Stimulated activated CD4-positive, alpha-beta T cell treated with anti-CD3 and anti-CD28 coated beads, Interleukin-12 subunit alpha, Interleukin-12 subunit beta, amount 100 ng/mL, for 24 hours (primary cell): ENCODE measurements at places on chromosomes 7 and 10.

DNA sequence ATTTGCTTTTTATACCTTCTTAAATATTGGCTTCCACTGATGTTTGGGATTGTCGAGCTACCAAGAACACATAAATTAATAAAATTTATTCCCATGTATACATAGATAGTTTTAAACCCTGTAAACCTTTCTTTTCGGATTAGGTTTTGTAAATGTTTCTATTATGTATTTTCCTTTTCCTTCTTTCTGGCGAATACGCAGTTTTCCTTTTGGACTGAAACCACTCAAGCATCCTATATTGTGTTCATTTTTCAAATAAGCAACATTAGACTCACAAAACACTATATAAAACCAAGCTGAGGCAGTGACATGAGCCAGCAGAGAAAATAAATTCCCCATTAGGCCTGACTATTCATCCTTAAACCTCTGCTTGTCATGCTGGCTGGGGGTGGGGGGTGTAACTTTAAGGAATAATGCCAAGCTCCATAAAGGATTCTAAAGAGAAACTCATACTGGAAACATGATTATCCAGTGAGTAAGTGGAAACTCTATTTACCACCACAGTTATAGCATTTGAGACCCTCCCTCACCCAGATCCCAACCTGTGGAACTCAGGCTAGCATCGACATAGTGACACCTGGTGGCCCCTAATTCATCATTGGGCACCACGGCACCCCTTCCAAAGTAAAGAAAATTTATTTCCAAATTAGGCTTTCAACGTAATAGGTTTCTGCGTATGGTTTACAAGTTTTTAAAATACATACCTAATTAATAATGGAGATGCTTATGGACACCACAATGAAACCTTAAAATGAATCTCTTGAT lies 86.5 kb upstream of the CELF2 start:
- DNase-seq = no peak

DNA sequence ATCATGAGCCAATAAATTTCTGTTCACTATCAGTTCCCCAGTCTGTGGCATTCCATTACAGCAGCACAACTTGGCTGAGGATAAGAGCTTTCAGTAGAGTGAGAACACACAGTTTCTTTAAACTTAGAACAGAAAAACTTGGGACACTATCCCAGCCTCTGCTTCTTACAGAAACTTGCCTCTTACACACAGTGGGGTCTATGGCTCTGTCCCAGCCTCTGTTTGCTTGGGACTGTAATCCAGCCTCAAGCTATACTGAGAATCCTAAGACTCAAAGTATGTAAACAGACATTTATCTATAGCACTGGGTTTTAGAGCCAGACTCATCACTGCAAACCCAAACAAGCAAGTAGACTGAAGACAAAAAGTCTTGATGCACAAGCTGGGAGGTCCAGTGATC lies 355.8 kb upstream of the VSTM2A start:
- no peak for DNase-seq

DNA sequence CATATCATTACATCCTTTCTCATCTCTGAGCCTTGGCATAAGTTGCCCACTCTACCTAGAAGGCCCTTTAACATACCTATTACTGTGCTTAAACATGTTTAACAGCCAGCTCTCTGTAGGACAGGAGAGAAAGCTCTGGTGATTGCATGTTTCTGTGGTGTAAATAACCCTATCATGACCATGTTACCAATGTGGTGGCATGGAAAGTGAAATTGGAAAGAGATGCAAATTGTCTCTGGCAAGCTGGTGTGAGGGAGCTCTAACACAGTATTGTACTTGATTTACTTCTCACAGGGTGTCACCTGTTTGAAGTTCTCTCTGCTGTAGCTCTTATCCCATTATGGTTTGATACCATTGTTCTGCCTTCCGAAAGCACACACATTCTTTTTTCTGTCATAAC lies 231.8 kb upstream of the DKK1 start:
- no peak for DNase-seq

DNA sequence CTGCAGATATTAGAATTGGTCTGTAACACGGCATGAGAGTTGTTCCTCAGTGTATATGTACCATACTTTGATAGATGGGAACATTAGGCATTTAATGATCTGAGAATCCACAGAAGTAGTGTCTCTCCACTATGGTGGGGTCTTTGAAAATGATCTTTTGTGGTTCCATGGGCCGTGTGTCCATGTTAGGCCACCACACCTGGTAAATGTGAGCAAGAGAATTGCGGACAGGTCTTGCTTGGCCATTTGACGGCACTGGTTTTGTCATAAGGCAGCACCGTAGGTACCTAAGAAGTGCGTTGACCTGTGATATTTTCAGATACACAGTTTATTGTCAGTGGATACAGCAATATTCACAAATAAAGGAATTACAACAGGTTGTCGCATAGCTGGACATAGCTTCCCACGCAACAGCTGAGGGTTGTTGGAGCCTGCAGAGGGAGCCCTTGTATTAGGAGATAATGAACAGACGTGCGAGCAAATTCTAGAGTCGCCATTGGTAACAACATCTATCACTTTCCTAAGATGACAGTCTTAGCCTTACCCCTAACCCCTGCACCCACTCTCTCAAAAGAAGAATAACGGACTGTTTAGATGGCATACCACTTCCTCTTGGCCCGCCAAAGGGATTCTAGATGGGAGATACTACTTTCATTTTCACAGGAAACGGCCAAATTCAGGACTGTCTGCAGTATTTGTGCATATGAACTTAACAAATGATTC lies 111.4 kb downstream of the COL28A1 start:
- no peak for DNase-seq

DNA sequence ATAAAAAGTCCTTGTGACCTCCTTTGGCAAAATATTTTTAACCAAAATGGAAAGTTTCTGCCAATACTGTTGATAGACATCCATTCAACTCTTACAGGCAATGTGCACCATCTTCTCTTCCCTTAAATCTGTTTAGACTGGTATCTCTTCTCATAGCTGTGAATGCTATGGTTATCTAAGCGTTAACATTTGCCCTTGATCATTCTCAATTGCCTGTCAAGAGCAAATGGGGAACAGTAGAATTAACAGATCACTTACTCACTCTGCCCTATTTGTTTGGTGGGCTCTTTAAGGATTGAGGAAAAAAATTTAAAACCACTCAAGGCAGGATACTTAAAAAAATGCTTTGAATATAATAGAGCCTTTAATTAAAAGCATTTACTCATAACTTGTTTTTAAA lies 808.4 kb downstream of the NXPH1 start:
- no peak for DNase-seq

- DNase-seq = peak; percentile 79
These were observed 9.6 kb downstream of the IL2RA start for GRCh38 chr10:6052247-6053221.

DNA sequence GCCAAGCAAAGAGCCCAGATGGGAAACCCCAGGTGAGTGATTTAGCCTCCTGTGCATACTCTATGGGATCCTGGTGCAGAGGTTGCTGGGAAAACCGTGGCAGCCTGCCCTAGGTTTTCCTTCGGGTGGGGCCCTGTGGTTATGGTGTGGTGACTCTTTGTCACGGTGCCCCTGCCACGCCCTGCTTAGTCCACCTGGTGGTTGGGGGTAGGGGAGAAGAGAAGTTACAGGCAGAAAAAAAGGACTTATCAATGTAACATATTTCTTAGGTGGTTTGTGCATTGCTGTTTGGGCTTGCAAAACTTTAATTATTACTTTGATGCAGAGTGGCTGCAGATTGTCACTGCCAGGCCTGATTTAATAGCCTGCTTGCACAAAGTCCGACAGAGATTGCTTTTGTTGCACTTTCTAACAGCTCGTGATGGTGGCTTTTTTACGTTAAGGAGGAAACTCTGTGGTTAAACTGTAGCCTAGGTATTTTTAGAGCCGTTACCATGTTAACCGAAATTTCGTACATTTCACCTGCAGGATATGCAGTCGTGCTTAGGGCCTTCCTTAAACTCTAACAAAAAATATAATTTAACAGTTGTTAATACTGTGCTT lies 197.4 kb downstream of the RNLS start:
- DNase-seq = peak; percentile 17

- peak; percentile 35 for DNase-seq
These were observed 114.0 kb upstream of the COBL start for GRCh38 chr7:51430480-51431086.
